Neural progenitor cell (in vitro differentiated cells): ENCODE measurements at places on chromosomes 7 and 10. TPM values are rescaled to one million over a fixed set of nuclear protein-coding genes. Genes with fewer than 3 reads are reported as not detected.

The KIFBP gene
- total RNA-seq, result 27.3 and 44.9 TPM in 2 replicates

The AKR1C1 gene
- total RNA-seq, result 2.9 and 3.7 TPM in 2 replicates

The STOX1 gene
- 35.9 and 53.9 TPM in 2 replicates for total RNA-seq

The C10orf53 gene
- total RNA-seq, result not detected in 2 replicates

The AOAH gene
- 5.5 and 5.9 TPM in 2 replicates for total RNA-seq

The AKR1E2 gene
- 3.4 and 4.4 TPM in 2 replicates for total RNA-seq

The GRIFIN gene
- total RNA-seq, result not detected in 2 replicates

GRCh38 chr7:5597772-5598171 lies 174.1 kb upstream of the TNRC18 start:
- DNase-seq, result peak; percentile 28

DNA sequence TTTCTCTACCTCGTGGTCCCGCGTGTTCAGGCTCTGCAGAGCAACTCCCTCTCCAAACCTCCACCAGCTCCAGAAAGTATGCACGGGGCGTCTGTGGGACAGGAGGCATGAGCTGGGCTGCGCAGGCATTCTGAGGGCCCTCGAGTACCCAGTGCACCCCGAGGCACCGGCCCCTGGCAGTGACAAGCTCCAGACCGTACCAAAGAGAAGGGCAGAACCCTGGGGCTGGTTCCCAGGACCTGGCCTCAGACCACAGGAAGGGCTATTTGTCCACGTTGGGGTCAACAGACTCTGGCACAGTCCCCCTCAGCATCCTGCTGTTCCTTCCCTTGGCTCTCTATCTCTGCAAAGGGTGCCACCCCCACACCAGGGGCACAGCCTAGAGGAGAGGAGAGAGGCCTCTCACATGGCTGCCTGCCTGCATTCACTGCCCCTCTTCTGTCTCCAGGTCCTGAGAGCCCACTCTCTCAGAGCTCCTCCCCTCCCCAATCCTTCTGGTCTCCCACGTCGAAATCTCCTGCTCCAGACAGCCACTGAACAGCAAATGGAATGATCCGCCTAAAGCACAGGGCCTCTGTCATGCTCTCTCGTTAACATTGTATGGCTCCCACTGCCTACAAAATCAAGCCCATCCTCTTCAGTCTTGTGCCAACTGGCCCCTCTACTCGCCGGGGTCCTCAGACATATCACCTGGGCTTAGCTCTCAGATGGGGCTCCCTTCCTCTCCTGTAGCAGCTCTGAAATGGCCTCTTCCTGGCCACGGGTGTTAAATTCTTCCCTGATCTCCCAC lies 96.3 kb downstream of the OAT start:
- DNase-seq, result no peak

DNA sequence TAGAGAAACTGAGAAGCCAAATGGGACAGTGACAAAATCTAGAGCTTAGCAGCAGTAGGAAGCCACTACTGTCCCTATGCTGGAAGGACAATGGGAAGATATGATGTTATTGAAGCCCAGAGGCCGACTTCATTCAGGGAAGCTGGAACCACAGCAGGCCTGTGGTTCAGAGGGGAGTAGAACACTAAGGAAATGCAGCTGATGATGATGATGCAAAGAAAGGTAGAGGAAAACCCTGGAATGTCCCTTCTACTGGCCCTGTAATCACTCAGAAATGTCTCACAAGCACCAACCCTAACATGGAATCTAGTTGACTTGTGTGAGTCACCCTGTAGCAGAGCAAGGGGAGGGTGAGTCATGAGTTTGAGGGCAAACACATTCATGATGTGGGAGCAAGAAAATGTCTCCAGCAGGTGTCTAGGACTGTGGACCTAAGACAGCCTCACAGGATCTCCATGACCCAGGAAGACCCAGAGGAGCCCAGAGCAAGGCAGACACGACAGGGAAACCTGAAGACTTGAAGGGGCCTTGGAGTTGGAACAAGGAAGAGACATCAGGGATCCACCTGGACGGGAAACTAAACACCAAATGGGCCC lies 37.0 kb upstream of the LRRC17 start:
- no peak for DNase-seq

DNA sequence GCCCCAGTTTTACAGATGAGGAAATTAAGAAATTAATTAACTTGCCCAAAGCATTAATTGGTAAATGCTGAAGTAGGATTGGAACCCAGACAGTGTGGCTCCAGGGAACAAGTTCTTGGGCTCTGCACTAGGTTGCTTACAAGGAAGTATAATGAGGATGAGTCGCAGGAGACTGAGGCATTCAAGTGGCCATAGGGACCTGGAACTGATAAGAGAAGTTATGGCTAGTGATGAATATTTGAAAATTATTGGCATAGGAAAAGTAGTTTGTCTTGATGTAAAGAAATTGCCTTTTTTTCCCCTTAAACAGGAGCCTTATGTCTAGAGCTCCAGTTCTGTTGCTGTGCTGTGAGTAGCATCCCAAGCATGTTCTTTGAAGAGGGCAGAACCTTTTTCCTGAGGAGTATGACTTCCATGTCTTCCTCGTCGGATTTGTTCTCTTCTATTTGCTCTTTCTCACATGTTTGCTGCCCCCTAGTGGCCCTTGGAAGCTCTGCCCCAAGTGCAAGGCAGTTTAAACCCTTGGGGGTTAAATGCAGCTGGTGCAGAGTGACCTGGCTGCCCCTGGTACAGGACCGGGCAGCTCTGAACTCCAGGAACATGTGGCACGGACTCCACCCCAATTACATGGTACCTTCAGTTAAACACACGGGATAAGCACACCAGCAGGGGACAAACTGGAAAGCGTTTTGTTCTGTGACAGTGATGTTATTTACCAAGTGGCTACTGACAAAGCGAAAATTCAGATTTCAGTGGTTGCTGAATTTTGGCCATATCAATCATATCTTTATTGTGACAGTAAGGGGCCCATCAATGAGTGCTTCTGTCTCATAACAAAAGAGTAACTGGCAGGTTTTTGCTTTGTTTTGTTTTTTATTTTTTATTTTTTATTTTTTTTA lies 148.8 kb downstream of the HECW1 start:
- DNase-seq, result peak; percentile 92

GRCh38 chr7:106848851-106849442 lies 16.1 kb upstream of the PIK3CG start:
- DNase-seq, result no peak

- DNase-seq, result no peak
Observed at GRCh38 chr10:77560471-77560870, 77.1 kb downstream of the KCNMA1 start.

GRCh38 chr7:139561-140243 lies 52.7 kb upstream of the FAM20C start:
- DNase-seq, result no peak

- no peak for DNase-seq
Observed at GRCh38 chr7:80498481-80499349, 13.1 kb downstream of the GNAT3 start.

DNA sequence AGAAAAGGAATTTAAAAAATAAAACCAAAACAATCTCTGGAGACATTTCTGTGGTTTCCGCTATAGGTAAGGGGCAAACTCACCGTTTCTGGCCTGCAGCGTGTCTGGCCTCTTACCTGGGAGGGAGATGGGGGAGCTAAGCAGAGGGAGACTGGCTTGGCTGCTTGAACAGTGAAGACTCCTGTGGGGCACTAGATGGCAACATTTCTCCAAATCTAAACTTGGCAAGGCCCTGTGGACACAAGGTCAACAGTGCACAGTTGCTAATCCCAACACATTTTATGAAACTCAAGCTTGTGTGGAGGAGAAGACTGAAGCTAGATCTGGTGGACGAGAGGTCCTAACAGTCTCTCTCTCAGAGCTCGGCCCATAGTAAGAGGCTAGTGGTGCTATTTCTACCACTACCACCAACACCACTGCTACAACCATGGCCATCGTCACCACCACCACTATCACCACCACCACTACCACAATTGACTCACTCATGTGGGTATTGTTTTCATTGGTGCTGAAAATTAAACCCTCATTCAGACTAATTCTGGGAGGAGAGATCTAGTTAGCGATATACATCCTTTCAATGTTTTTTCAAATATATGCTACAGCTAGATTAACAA lies 28.4 kb upstream of the CDHR3 start:
- DNase-seq, result peak; percentile 53

GRCh38 chr10:80172896-80173295 lies 32.4 kb downstream of the ANXA11 start:
- DNase-seq, result no peak

- DNase-seq, result peak; percentile 48
Observed at GRCh38 chr7:44131173-44132029, 8.1 kb upstream of the POLD2 start.

GRCh38 chr7:80721883-80722615 lies 83.6 kb downstream of the CD36 start:
- peak; percentile 29 for DNase-seq

DNA sequence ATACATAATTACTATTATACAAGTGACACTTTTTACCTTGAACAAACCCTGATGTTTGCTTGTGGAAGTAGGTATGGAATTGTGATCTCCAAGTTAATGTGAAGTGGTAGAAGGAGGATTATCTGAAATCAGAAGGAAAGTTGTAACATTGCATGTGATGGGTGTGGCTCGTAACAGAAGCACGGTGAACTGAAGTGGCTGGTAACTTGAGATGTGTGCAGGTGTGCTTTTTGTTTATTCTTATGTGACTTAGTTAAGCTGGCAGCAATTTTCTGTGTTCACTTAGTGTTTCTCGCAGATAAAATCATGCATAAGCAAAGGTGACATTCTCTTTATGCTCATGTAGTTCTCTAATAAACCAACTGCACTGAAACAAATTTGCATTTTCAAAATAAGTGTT lies 82.3 kb downstream of the ZEB1 start:
- no peak for DNase-seq

DNA sequence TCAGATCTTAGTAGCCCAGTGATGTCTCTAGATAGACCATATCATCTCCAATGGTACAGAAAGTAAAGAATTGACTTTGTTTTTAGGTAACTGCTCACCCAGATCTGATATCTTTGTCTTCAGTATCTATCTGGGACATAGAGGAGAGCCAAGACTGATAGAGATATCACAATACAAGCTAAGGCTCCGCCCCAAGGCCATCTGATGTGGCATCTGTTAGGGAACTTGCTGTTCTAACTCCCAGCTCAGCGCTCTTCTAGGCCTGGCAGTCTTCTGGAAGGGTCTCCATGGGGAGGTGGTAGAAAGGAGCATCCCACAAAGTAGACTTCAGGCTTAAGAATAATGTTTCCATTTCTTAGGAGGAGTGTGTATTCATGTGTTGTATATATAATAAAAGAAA lies 88.4 kb upstream of the SAMD8 start:
- no peak for DNase-seq

DNA sequence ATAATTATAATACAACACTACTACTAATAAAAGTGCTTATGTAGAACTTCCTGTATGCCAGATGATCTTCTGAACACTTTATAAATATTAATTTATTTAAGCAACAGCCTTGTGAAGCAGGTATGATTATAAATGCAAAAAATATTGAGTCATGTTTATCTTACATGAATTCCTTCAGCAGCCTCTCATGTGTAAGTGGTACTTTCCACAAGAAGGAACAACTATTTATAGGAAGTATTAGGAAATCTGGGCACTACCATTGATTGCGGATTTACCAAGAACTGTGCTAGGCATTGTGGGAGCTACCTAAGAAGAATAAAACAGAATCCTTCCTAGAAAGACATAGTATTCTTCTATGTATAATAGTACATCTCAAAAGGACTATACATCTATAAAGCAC lies 10.7 kb upstream of the STEAP4 start:
- no peak for DNase-seq

- DNase-seq, result no peak
Observed at GRCh38 chr10:13893926-13894325, 307.2 kb downstream of the PRPF18 start.
